Left renal pelvis (tissue), 4 donors: ENCODE measurements at places on chromosomes 2 and 18. TPM values are rescaled to one million over a fixed set of nuclear protein-coding genes. Genes with fewer than 3 reads are reported as not detected.

The DOK1 gene
- polyA plus RNA-seq: 7.7 TPM

The CAPN14 gene
- polyA plus RNA-seq: 0.07 TPM

The REG1B gene
- not detected for polyA plus RNA-seq

The PRADC1 gene
- 17.4 TPM for polyA plus RNA-seq

The TBR1 gene
- 0.03 TPM for polyA plus RNA-seq

The SP5 gene
- 0.66 TPM for polyA plus RNA-seq

The FAM124B gene
- polyA plus RNA-seq: 2.1 TPM

The GDF7 gene
- 1.8 TPM for polyA plus RNA-seq

The EML6 gene
- 8.5 TPM for polyA plus RNA-seq

The DHRS9 gene
- polyA plus RNA-seq: 0.42 TPM

The SNED1 gene
- 10.8 TPM for polyA plus RNA-seq

DNA sequence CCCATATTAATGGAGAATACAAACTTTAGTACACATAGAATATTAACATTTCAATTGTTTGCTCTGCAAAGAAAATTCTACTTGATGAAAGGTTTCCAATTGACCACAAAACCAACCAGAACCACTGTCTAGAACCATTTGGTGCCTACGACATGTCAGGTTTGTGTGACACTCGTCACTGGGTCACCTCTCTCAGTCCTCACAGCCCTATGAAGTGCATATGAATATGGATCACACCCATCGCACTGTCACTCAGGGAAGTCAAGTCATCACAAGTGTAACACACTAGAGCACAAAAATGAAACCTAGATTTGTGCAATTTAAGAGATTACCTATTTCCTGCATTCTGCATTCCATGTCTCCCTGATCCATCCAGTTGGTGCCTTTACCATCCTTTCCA is 43.7 kb downstream of the PTPN2 start:
- no peak for DNase-seq

- DNase-seq: no peak
These were observed 6.2 kb downstream of the PELI1 start for GRCh38 chr2:64137996-64138395.

- DNase-seq: no peak
These were observed 414.8 kb upstream of the RAB12 start for GRCh38 chr18:8194431-8194830.

DNA sequence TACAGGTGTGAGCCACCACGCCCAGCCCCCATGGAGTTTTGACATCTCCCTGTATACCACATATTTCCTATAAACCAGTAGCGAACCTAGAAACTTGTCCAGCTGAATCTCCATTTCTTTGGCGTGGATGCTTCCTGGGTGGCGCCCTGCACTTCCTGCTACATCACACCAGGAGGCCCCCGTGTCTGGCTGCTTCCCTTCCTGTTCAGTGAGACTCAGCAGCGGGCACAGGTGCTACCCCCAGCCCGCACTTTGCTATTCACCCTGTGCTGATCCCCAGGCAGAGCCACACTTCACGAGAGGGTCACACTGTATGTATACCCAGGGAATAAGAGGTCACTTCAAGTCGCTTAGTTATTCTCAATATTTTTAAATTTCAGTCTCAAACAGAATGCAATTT is 35.0 kb downstream of the CYP27C1 start:
- no peak for DNase-seq

DNA sequence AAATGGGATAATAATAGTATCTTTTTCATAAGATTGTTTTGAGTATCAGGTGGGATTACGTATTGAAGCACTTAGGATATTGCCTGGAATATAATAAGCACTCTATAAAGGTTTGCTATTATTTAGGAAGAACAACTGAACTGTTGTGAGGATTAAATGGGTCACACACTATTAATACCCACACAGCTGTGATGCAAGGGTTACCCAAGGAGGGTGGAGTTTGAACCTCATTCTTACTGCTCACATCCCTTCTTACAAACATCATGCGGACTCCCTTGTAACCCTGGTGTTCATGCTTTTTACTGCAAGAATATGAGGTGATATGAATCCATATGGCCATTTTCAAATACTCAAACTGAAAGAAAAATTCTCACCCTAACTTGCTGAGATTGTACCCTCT is 113.5 kb downstream of the KCTD1 start:
- no peak for DNase-seq

DNA sequence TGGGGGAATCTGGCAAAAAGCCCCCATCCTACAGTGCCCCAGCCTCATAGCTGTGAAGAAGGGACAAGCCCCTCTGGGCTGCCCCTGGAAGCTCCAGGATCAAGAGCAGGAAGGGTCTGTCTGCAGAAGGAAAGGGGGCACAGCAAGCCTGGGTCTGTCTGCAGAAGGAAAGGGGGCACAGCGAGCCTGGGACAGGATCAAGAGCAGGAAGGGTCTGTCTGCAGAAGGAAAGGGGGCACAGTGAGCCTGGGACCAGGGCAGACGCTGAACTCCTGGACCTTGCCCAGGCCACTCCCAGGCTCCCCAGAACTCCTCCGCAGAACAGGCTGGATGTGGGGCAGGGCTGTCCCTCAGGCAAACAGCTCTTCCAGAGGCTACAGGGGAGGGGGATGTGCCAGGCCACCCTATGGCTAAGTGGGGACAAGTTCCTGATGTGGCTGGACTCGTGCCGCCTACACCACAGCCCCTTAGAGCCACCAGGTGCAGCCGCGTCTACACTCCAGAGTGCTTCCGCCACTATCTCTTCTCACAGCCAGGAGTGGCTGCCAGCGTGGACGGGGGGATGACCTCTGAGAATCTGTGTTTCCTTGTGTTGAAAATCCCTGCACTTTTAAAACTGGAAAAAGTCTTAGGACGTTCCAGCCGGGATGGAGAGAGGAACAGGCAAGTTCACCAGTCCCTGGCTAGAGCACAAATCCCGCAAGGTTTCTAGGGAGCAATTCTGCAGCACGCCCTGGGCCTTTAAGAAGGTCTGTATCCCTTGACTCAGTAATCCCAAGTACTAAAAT is 20.8 kb downstream of the KIF1A start:
- DNase-seq: no peak

DNA sequence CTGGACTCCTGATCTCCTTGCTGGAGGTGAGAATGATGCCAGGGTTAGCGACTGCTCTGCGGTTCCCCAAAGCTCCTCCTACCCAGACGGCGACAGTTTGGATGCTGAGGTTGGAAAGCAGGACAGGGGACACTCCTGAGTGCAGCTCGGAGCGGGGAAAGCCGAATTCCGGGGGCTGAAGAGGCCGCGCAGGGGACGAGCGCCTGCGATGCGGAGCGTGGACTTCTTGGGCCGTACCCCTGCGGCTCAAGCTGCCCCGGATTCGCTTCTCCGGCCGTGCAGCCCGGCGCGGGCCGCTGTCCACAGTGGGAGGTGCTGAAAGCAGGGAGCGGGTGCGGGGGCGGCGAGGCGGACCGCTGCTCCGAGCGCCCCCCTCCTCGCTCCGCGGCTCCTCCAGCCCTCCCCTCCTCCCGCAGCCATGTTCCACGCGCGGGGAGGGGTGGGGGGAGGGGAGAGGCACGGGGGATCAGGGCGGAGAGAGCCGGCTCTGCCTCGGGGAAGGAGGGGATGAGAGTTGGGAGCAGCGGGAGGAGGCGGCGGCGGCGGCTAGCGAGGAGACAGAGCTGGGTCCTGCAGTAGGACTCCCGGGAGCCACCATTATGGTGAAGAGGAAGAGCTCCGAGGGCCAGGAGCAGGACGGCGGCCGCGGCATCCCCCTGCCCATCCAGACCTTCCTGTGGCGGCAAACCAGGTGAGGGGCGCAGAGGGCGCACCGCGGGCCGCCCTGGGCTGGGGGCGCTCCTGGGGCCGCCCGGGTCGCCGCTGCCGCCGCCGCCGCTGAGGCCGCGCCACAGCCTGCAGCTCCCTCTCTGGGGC is at the start of gene UNC80:
TSS of gene UNC80 (plus strand) at position 359 of the 816 bp plus-strand sequence. CDS start at position 600, 241 bp downstream.
- peak; percentile 76 for DNase-seq

- no peak for DNase-seq
These were observed 43.0 kb downstream of the OSGEPL1 start for GRCh38 chr2:189719571-189719970.

GRCh38 chr2:240995041-240996021 is 3.1 kb upstream of the SNED1 start:
- DNase-seq: no peak

GRCh38 chr2:133324150-133324561 is 244.1 kb downstream of the NCKAP5 start:
- DNase-seq: no peak

DNA sequence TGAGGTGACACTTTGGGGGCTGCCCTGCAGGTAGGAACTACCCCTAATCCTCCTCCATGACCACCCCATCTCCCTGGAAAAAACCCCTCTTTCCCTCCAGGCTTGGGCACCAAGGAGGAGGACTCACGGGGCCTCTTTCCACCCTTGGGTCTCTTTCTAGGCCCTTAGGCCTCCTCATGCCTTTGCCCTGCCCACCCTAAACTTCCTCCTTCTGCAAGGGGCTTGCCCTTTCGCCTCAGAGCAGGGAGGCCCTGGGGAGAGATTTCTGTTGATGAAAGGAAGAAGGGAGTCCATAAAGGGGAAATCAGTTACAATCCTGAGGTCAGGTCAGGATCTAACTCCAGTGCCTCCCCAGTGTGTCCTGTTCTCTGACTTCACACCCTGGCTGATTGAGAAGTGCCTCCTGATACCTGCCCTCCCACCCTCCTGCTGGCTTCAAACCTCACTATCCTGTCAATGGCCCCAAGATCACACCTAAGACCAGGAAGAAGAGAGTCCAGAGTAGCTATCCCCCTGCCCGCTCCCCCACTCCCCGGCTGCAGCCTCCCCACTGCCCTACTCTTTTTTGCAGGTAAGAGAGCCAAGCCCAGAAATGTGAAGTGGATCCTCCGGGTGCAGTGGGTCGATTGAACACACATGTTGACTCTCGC is 16.7 kb upstream of the TNS1 start:
- no peak for DNase-seq

- no peak for DNase-seq
These were observed 119.0 kb upstream of the ARHGAP28 start for GRCh38 chr18:6610466-6610865.

DNA sequence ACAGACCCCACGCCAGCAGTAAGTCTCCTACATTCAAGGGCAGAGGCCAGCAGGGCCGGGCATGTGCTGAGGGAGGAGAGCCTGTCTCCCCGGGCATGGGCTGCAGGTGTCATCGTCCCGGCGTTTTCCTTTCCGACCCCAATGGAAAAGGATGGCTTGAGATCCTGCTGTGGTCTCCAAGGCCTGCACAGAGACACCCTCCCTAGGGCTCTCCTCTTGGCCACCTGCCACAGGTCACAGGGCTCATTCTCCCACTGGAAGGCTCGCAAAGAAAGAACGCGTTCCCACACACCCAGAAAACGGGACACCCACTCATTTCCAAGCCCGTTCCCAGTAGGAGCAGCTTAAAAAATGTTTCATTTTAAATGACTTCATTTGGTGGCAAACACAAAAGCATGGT is 41.0 kb downstream of the DIPK1C start:
- DNase-seq: no peak

DNA sequence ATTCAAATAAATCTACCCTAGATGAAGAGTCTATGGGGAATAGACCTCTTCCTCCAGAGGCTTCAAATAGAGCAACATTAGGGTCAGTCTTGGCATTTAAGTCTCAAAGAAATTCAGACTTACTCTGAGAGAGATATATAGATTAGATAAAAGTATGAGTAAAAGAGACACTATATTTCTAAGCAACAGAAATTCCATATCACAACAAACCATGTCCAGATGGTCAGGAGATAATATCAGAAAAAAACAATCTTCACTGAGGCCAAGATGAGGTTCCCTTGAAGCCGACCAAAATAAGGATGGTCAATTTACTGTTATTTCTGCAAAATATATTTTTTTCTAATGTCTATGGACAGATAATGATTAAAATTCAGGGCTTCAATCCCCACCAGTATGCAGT is 89.1 kb upstream of the NOSTRIN start:
- DNase-seq: no peak

DNA sequence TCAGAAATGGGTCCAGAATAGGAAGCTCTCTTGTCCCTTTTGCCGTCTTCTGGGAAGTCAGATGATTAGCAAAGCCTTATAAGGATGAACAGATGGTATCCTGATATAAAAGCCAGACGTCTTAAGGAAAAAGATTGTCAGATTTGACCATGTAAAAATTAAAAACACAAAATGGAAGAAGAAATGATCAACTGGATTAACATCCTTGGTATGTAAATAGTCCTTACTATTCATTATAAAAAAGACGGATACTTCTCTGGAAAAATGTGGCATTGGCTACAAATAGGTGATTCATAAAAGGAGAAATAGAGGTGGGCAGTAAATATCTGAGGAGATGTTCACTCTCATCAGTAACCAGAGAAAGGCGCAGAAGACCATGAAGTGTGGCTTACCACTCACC is 33.7 kb upstream of the SCLY start:
- no peak for DNase-seq

DNA sequence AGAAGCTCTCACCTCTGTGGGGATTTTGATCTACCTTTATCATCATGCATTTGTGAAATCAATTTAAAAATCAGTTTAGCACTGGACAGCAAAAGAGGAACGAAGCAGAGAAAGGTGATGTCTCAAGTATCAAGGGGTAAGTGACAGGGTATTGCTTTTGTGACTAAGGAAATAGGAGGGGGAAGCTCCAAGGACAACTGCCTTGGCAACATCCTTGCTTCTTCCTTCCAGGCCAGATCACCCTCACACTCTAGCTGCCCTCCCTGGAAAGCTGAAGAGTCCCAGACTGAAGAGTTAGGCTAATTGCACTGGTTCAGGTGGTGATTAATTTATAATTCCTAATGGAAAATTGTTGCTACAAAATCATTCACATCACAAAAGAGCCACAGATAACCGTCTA is 859.1 kb upstream of the ACVR2A start:
- DNase-seq: no peak

- no peak for DNase-seq
These were observed 479.1 kb downstream of the MBD2 start for GRCh38 chr18:53745224-53745967.

DNA sequence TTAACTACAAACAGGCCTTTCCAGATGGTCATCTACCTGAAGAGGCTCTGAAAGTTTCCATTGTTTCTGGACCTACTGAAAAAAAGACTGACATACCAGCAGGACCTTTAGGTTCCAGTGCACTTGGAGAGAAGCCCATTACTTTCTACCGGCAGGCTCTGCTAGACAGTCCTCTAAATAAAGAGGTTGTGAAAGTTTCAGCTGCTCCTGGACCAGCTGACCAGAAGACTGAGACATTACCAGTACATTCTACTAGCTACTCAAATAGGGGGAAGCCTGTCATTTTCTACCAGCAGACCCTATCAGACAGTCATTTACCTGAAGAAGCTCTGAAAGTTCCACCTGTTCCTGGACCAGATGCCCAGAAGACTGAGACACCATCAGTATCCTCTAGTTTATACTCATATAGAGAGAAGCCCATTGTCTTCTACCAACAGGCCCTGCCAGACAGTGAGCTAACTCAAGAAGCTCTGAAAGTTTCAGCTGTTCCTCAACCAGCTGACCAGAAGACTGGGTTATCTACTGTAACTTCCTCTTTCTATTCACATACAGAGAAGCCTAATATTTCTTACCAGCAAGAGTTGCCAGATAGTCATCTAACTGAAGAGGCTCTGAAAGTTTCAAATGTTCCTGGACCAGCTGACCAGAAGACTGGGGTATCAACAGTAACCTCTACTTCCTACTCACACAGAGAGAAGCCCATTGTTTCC is 65.8 kb downstream of the ALMS1 start:
- DNase-seq: no peak
